Motor neuron (in vitro differentiated cells): ENCODE measurements at places on chromosomes 13 and 19. TPM values are rescaled to one million over a fixed set of nuclear protein-coding genes. Genes with fewer than 3 reads are reported as not detected.

Gene HCST
- total RNA-seq, result 2.0 and 2.6 TPM in 2 replicates

DNA sequence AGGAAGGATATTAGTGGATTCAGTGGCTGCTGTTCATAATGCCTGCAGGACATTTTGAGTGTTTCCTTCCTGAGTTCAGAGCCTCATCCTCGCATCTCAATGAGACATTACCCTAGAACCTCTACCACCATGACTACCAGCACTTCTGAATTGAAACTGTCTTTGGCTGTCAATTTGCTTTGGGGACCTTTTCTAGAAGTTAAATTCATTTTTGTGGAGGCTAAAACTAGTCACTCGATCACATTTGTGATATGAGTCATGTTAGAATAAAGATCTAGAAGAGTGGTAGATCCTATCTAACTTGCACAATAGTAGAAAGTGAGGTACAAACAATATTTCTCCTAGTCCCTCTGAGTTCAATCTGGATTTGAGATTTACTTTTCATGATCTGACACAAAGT lies 124.9 kb downstream of the KCNRG start:
- ATAC-seq, result peak; percentile 24

Gene NEK5
- total RNA-seq, result 1.2 and 1.8 TPM in 2 replicates

GRCh38 chr19:35509018-35509652 lies 4.3 kb downstream of the DMKN start:
- ATAC-seq, result no peak

Gene KLK10
- 0.16 and 0.19 TPM in 2 replicates for total RNA-seq

DNA sequence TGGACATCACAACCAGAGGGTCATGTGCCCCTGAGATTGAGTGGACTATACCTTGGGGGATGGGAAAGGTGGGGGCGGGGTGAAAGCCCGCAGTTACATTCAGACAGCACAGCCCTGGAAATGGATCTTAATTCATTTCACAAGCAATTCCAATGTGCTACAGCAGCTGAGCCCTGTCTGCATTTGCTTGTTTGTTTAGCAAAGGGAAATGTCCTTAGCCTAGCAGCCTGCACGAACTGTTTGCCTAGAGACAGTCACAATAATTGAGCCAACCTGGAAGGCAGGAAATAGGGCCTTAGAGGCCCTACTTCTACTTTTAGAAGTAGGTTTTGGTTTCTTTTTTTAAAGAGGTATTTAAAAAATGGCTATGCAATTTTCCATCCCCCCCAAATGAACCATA lies 177.3 kb upstream of the KL start:
- peak; percentile 75 for ATAC-seq

DNA sequence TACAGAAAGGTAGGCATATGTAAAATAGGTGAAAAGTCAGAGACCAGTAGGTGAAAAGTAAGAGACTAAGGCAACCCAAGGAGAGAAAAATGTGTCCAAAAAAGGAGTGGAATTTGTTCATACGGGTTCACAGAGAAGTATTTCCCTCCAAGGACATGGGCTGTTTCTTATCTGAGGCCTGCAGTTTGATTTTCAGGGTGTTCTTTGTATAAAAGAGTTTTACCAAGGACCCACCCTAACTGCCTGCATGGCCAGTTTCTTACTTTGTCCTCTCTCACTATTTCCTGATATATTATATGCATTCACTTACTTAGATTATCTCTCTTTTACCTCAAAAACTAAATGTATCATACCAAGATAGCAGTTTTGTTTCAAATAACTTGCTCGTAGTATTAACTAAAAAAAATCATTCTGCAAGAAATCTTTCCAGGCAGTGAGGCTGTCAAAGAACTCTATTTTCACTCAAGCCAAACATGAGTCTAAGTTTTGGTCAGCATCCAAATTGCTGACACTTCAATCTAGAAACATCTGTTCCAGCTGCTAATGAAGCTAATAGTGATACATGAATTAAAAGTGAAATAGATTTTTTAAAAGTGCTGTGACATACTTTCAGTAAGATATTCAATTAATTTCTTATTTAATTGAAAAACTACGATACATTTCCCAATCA lies 141.4 kb upstream of the SGCG start:
- no peak for ATAC-seq
